ENCODE measurements at places on chromosomes 1 and 21.

DNA sequence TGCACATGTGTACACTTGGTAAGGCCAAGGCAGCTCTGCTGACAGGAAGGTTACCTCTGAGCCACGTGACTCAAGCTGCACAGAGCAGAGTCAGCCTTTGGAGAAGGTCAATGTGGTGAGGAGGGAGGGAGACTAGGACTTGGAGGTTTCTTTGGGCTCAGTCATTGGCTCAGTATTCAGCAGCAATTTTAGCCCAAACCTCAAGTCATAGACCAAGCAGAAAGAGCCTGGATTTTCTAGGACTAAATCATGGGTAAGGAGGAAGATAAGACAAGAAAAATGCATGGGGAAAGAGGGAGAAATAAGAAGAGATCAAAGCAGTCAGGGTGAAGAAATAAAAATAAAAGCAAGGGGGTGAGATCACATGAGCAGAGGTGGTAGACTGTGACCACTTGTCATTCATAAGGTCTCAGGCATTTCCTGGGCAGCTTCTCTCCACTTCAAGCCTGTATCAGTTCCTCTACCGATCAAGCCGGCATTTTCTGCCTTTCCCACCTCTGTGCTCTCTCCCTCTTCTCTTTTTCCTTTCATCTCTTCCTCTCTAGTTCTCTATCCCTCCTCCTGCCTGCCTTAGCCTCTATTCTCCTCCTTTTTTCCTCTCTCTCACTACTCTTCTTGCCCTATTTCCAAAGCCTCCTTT, 51.7 kb upstream of the DUSP10 start:
- no peak for DNase-seq

DNA sequence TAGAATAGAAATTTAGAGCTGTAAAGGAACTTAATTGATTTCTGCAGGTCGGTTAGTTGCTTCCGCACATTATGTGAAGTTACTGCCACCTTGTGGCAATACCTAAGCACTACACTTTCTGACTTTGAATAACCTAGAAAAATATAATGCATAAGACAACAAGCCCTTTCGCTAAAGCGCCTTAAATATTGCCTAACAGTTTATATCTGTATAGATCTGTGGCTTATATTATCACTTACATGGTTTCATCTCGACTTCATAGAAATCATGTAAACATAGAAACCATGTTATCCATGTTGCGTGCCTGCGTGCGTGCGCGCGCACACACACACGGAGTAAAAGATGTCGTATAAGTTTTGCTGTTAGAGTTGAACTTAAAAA, 10.9 kb upstream of the IFI16 start:
- no peak for DNase-seq

DNA sequence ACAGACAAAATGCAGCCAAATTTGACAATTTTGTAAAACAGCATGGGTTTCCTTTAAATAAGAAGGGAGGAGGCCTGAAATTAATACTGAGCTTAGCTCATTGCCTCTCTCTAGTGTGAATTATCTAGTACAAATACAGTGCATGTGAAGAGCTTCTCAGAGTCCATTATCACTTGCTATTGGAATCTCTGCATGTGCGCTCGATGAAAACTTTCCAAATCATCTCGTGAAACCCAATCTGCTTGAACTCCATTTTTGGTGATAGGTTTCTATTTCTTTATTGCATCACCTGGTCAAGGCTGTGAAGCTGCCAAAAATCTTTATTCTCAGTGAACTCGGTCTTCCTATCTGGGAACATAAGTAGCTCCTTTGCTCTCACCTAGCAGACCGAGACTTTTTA, 49.5 kb upstream of the LYPLAL1 start:
- DNase-seq: no peak

DNA sequence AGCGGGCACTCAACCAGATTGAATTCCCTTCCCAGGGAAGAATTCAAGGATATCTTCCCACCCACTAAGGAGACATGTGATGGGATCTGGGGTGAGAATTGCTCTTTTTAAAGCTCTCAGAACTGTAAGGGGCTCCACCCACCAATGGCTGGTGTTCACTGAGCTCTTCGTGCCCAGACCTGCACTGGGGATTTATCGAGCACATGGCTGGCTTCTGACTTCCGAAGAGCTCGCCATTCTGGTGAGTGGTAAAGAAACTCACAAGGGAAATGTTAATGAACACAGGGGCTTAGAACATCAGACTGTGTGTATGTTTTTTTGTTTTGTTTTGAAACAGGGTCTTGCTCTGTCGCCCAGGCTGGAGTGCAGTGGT, 9.8 kb downstream of the PADI3 start:
- no peak for DNase-seq

DNA sequence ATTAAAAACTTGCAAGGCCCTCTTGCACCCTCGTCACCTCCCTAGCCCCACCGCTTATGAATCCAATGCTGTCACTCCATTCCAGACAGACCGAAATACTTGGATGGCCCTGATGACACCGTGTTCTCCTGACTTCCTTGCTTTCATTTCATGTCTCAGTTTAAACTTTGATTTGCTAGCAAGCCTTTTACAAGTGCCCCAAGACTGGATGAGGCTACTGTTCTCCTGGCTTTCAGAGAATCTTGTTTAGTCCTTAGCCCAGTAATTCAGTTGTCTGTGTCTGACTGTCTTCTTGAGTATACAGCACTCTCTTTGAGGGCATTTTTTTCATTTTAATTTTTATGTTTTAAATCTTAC, 824 bp upstream of the IFI44L start:
- no peak for DNase-seq

GRCh38 chr1:238664139-238664538, 722.2 kb upstream of the CHRM3 start:
- DNase-seq: no peak

GRCh38 chr1:51506537-51506936, 12.5 kb downstream of the EPS15 start:
- DNase-seq: no peak

DNA sequence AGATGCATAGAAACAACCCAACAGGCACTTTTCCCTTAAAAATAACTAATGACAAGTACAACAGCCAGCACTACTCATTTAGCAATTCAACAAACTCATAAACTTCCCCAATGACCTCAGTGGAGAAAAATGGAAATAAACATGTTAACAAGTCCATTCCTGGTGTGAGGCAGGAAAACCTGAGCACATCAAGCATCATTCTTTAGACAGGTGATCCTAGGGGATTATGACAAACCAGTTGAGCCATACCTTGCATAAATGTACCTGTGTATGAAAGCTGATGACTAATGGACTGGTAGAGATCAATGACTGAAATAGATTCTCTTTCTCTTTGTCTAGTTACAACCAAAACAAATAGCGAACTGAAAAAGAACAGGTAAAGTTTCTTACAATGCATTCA, 7.0 kb downstream of the COL24A1 start:
- no peak for DNase-seq

GRCh38 chr21:42781150-42781970, 98.0 kb downstream of the WDR4 start:
- no peak for DNase-seq

GRCh38 chr1:248852481-248853405, 6.1 kb downstream of the ZNF692 start:
- DNase-seq: no peak

GRCh38 chr1:235918032-235918431, 51.3 kb upstream of the LYST start:
- DNase-seq: no peak

- DNase-seq: no peak
Observed at GRCh38 chr1:206687915-206688442, 3.3 kb downstream of the MAPKAPK2 start.

DNA sequence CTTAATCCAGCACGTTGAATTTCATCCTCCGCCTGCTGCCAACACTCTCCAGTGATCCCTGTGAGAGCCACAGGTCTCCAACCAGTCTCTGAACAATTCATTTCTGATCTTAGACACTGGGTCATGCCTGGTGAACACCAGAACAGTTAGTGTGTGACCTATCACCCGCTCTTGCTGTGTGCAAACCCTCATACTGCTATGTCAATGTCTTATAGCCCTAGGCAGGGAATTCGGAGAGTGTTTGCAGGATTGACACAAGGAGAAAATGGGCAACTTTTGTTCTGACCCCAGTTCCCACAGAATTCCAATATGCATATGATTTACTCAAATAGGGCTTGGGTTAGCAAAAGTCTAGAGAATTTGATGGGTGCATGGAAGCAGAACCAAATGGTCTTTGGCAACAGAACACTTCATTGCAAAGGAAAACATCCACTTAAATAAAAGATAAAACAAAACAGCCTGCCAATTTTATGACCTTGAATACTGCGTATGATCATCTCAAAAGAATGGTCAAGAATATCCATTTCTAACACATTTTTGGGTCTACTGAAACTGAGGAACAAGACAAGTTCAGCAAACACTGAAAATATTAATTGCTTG, 23.0 kb upstream of the GUCA2B start:
- DNase-seq: no peak

DNA sequence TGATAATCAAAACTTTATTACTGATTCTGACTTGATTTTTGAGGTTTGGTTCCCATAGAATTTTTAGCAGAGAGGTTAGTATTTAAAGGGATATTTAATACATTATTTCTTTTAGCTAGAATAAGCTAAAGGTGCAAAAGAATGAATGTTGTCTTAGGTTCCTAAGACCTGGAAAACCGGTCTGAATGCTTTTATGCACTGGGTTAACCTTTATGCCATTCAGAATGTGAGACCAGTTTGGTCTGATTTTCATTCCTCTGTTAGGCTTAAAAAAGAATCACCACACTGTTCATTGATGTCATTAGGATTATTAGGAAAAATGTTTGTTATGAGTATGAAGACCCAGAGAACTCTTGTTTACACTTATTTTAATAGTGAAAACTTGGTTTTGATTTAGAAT, 30.1 kb downstream of the RAP1A start:
- DNase-seq: no peak

DNA sequence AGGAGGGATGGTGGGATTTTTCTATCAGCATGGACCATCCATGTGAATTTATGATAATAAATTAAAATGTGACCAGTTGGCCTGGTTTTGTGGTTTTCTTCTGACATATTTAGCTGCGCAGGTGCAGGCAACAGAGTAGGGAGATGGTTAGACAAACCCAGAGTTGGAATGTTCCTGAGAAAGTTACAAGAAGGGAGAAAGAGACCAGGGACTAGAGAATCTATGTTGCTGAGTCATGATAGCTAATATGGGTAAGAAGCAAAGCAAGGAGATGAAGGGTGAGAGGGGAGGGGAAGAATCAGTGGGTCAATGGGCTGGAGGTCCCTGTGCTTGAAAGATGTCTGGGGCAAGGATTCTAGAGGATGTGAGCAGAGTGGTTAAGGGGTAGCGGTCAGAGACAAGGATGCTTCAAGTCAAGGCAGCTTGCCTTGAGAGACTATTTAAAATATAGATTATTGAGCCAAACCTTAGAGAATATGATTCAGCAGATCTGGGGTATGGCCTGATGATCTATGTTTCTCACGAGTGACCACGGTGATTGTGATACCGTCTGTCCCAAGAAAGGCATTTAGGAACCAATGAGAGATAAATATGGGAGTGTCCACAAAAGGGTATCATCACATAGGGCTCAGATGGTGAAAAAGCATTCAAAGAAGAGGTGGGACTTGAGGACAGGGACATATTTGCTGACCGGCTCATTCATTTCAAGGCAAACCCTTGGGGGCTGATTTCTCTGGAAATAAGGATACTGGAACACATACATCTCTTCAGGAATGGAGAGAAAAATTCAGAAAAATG, 219.7 kb upstream of the PLD5 start:
- no peak for DNase-seq

GRCh38 chr1:239388159-239388485, 1.8 kb downstream of the CHRM3 start:
- DNase-seq: no peak

DNA sequence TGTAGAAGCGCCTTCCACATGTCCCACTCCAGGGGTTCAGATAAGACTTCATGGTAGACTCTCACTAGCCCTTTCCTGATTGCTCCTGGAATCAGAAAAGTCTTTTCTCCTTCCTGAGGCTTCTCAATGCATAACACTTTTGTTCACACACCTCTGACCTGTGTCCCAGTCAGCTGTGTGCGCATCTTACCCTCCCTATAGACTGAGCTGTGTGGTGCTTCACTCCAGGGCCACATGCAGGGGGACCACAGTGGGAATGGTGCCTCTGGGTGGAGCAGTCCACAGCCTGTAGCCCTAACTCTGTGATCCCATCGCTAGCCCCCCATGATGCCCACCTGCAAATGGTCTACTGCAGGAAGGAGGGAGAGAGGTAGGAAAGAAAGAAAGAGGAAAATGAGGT, 84.0 kb upstream of the TLR5 start:
- DNase-seq: no peak

DNA sequence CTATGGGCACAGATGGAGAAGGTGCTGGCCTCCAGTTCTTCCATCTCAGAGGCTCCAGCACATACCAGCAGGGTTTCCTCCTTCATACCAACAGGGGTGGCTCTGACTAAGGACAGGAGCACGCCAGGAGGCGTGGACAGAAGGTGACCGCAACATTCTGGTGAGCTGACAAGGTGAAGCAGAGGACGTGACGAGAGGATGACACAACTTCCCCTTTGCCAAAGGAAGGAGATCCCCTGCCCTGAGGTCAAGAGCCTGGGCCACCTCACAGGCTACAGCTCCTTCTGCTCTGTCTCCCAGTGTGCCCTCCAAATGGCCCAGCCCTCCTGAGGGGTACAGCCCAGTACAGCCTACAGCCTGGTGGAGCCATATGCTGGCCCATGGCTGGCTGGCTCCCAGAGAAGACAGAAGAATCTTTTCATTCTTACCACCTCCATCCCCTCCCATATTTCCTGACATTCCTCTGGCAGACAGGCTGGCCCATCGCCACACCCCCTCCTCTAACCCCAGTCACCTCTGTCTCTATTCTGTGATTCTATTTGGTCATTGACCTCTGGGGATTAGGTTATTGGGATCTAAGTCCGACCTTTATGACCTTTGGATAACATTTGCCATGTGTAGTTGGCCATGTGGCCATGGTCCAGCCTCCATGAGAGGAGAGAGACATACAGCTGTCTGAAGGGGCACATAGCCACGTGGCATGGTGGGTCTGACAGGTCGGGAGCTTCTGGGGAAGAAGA, 5.1 kb upstream of the LAMB3 start:
- DNase-seq: no peak

DNA sequence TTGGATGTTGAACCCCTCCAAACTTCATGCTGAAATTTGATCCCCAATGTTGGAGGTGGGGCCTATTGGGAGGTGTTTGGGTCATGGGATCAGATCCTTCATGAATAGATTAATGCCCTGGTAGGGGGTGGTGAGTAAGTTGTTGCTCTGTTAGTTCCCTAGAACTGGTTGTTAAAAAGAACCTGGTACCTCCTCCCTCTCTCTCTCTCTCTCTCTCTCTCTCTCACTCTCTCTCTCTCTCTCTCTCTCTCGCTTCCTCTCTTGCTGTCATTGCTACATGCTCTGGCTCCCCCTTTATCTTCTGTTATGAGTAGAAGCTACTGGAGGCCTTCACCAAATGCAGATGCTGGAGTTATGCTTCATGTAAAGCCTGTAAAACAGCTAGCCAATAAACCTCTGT, 498.2 kb upstream of the NR5A2 start:
- no peak for DNase-seq

- no peak for DNase-seq
Observed at GRCh38 chr1:39787468-39787867, 1.2 kb downstream of the BMP8B start.
